NCI-H69 (cell line): ENCODE measurements at places on chromosomes 6 and 20.
A peak's percentile ranks its signal among the peaks of the same experiment; 100 is the strongest.

- no peak for DNase-seq
Measured at GRCh38 chr6:148846778-148847761, 100.2 kb downstream of the UST start.

- DNase-seq = peak; percentile 60
Measured at GRCh38 chr6:108118359-108118724, 43.8 kb upstream of the OSTM1 start.

- no peak for DNase-seq
Measured at GRCh38 chr20:5156675-5157448, 30.1 kb downstream of the CDS2 start.

DNA sequence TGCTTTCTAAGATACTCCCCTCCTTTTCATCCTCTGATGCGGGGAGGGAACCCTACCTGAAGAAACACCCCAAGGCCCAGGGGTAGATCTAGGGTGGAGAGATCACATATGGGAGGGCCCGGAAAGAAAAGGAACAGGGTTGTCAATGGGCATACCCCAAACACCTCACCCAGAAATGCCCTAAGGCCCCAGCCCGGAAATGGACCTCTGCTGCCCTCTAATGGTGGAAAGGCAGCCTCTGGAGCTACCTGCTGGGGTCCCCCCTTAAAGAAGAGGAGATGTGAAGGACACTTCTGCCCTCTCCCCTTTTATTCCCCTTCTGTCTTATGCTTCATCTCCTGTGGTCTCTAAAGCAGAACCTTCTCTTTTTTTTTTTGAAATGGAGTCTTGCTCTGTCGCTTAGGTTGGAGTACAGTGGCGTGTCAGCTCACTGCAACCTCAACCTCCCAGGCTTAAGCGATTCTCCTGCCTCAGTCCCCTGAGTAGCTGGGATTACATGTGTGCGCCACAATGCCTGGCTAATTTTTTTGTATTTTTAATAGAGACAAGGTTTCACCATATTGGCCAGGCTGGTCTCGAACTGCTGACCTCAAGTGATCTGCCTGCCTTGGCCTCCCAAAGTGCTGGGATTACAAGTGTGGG is 458 bp upstream of the ARMC12 start:
- peak; percentile 71 for DNase-seq

- no peak for DNase-seq
Measured at GRCh38 chr20:22921595-22922421, 113.3 kb upstream of the SSTR4 start.

GRCh38 chr6:85192596-85192995 is 257.3 kb upstream of the NT5E start:
- no peak for DNase-seq

DNA sequence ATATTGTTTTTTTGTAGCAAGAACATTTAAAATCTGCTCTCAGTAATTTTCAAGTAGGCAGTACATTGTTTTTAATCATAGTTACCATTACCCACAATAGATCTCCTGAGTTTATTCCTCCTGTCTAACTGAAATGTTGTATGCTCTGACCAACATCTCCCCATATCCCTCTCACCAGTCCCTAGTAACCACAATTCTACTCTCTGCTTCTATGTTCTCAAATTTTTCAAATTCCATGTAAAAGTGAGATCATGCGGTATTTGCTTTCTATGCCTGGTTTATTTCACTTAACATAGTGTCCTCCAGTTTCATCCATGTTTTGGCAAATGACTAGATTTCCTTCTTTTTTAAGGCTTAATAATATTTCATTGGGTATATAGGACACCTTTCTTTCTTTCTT is 300.5 kb downstream of the KCNQ5 start:
- no peak for DNase-seq

DNA sequence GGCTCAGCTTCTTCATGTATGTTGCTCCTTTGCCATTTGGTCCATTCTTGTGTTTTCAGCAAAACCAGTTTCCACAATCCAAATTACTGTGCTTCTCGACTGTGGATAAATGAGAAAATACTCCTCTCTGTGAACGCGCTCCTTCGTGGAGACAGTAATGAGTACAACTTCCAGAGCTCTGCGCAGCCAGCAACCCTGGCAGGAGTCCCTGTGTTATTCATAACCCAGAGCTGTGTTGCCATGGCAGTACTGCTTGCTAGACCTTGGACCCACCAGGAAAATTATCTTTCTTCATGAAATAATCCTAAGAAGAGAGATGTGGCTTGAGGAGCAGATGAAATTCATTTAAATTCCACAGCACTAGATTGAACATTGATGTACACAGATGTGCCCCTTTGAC is 73.7 kb downstream of the SLC22A3 start:
- DNase-seq = no peak

- DNase-seq = no peak
Measured at GRCh38 chr6:141682391-141682790, 450.3 kb upstream of the GJE1 start.

DNA sequence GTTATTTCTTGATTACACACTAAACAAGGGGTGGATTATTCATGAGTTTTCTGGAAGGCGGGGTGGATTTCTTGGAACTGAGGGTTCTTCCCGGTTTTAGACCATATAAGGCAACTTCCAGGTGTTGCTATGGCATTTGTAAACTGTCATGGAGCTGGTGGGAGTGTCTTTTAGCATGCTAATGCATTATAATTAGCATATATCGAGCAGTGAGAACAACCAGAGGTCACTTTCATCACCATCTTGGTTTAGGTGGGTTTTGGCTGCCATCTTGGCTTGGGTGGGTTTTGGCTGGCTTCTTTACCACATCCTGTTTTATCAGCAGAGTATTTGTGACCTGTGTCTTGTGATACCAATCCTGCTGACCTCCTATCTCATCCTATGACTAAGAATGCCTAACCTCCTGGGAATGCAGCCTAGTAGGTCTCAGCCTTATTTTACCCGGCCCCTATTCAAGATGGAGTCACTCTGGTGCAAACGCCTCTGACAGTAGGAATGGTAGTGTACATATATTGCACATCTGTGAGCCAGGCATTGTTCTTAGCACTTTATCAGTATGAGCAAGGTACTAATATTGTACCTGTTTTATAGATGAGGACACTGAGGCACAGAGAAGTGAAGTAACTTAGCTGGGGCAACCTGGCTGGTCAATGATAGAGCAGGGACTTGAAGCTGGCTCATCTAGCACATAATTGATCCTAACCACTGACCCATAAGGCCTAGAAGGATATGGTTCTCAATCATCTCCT is 203.7 kb downstream of the NFATC2 start:
- DNase-seq = no peak

DNA sequence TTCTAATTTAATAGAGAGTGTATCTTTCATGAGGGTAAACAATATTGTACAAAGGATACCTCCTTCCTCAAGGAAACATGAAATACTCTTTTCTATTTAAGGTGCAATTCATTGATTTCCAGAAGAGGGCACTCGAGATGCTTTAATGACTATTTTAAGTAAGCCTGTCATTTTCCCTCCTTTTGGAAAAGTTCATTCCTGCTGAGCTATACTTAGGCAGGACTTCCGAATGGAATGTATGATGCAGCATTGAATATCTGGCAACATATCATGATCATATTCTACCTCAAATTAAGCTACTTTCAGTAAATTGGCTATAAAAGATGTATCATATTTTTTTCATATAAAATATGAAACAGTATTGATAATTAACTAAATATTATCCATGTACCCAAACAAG is 5.0 kb downstream of the DST start:
- DNase-seq = peak; percentile 85

- no peak for DNase-seq
Measured at GRCh38 chr6:53067849-53068361, 2.7 kb downstream of the FBXO9 start.

DNA sequence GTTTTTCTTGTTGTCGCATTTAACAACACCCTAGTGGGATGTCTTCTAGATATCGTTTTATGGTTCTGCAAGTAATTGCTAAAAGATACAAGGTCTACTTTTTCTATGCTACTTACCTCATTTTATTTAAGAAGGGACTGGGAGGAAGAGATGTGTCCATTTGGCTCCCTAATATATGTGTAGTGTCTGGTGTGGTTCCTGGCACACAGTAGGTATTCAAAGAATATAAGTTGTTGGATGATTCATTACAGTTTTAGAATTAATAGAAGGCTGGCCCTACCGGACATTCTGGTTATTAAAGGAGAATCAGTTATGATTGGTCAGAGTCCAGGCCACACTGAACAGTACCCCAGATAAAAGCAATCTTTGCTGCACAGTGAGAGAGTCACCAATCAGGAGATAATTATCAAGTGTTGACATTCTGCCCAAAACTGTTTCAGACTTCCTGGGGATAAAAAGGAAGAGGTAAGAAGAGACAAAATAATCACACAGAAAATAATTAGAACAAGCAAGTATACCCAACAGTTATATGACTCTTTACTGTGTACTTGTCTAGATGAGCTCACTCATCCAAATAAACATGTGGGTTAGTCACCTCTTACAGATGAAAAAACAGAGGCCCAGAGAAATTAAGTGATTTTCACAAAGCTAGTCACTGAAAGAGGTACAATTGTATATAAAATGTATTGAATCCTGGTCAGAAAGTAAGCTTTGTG is 7.0 kb downstream of the TMEM244 start:
- peak; percentile 13 for DNase-seq

DNA sequence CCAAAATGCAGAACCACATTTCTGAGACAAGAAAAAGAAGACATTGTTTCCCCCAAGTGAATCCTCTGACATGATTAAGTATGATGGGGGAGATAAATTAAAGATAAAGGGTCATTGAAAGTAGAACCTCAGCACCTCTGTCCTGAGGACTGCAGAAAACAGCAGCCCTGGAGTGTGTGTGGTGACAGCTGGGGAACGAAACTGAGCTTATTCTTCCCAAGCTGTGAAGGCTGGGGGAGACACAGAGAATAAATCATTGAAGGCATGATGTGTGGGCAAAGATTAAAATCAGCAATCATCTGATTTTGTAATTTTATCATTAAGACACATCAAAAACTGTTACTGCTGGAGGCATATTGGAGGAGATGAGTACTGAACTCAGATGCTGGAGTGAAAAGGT is 67.5 kb upstream of the GPR6 start:
- DNase-seq = no peak

DNA sequence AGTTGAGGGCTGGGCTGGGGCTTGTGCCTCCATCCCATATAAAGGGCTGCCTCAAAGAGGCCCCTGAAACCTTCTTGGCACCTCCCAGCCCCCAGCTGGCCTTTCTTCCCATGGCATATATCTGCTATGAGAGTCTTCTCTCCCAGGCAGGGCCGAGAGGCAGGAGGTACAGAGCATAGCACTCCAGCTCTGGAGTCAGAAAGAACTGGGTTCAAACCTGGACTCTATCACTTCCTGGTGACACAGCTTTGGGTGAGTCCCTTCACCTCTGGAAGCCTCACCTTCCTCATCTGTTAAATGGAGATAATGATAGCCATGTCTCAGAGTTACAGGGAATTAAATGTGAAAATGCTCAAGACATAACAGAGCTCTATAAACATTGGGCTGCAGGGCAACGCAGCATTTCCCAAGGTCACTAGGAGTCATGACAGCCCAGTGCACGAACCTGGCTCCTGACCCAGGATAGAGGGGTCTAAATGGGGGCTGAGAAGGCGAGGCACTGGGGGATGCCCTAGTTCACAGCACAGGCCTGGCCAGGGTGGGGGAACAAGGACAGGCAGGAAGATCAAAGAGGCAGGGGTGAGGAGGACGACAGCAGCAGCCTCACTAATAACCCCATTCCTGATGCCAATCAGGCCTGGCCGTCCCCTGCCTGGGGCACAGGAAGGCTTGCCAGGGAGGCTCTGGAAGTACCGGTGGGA is 1.9 kb downstream of the FAM83C start:
- no peak for DNase-seq

DNA sequence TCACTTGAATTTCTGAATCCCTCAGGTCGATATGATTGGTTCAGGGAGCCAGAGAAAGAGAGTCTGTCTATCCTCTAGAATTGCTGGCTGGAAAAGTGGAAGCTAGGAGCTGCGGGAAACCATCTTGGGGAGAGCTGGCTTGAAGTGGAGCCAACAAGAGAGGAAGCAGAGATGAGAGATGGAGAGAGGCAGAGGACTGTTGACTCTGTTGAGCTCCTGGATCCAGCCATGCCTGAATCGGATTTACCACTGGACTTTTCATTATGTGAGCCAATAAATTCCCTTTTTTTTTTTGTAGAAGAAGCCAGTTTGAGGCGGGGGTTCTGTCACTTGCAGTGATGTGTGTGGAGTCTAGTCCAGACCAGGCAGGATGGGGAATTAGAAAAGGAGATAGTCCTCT is 13.9 kb upstream of the SLC9A8 start:
- DNase-seq = no peak

DNA sequence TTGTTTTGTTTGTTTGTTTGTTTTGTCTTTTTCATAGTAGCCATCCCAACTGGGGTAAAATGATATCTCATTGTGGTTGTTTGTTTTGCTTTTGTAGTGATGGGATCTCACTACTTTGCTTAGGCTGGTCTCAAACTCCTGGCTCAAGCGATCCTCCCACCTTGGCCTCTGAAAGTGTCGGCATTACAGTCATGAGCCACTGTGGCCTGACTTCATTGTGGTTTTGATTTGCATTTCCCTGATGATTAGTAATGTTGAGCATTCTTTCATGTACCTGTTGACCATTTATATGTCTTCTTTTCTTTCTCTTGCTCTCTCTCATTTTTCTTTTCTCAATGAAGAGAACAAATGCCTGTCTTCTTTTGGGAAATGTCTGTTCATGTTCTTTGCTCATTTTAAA is 30.8 kb upstream of the HLA-DOA start:
- no peak for DNase-seq

GRCh38 chr6:107293350-107293749 is 166.0 kb downstream of the PDSS2 start:
- peak; percentile 59 for DNase-seq

DNA sequence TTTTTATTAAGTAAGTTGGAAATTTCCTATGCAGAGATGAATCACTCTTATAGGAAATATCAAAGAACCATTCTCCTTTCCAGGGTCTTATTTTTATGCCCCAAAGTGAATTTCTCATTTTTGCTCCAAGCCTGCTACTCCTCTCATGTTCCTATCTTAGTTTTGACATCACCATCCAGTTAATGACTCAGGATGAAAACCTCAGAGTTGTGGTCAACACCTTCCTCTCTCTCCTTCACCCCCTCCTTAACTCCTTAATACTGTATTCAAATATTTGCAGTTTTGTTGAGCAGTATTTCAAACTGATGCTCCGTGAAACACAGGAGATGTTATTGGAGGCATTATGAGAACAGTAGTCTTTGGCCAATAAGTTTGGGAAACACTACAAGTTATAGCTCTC is 64.1 kb downstream of the NRN1 start:
- DNase-seq = no peak

DNA sequence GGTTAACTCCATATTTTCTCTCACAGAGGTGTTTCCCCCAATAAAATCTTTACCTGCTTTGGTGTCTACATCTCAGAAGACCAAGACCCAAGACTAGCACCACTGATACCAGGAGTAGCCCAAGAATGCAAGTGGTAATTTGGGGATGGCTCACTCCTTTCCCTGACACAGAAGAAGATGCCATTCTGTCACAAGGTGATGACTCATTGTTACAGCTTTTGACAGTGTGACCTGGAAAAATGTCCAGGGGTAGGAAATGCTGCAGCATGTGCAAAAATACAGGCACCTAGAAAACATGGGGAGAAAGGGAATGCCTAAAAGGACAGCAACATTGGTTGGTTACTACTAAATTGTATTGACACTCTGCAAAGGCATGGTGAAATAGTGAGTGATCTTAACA is 254.0 kb upstream of the GJE1 start:
- DNase-seq = no peak

GRCh38 chr6:28383235-28384142 is 16.1 kb downstream of the ZSCAN12 start:
- DNase-seq = peak; percentile 96
